ENCODE measurements at places on chromosomes 6 and 20.

- DNase-seq: no peak
Observed at GRCh38 chr20:22418738-22419137, 165.6 kb downstream of the FOXA2 start.

DNA sequence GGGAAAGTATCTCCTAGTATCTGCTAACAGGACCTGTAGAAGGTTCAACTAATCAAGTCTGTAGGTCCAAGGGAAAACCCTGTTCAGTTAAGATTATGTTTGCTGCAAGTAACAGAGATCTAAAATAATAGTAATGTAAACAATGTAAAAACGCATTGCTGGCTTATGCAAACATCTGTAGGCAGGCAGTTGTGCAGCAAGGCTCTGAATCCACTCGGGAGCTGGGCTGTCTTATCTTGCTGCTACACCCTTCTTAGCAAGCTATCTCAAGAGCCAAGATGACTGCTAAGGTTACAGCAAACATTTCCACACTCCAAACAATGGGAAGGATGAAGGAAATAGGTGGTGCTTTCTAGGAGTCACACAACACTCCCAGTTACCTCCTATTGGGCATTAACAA, 397.3 kb upstream of the NRSN1 start:
- DNase-seq: no peak

DNA sequence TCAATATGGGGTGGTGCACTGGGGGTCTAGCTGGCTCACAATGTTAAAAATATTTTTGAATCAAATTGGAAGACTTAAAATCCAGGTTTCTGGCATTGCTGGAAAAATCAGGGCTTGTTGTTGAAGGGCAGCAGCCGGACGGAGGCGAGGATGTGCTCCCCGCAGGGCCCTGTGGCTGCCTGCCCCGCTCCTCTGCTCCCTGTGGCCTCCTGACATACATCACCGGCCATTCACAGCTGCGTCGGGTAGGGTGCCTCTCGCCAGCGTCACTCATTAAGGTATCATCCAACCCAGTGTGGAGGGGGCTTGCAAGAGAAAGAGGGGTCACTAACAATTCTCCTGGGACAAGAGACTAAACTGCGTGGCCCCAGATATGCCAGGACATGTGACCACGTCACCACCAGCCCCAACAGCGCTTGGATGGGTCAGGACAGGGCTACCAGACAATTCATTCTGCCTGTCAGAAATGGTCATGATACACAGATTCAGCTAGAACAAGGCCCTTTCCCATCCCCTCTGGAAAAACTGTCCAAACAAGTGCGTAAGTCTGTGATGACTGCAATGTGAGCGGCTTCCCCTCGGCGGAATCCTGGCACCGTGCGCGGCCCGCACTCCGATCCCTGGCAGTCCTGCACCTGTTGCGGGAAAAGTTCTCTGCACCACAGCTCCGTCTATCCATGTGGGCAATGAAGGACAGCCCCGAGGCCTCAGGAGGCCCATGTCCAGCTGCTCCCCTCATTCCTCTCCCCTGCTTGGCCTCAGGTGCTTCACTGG, 12.0 kb downstream of the GATA5 start:
- DNase-seq: no peak

GRCh38 chr20:45157962-45158361, 16.7 kb upstream of the PI3 start:
- DNase-seq: no peak

DNA sequence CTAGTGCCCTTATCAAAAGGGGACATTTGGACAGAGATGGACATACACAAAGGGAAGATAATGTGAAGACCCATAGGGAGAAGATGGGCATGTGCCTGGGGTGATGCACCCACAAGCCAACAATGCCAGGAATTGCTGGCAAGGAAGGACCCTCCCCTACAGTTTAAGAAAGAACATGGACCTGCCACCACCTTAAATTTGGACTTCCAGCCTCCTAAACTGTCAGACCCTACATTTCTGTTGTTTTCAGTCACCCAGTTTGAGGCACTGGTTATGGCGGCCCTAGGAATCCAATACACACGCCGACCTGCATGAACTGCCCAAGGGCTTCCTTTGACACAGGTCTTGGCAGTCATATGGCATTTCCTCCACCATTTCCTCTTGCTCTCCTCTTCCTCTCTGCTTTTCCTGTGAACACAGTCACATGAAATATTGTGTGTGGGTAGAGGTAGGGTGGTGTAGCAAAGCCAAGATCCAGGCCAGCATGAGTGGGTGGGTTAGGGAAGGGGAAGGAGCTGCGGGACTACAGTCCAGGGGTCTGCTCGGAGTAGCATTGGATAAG, 115.6 kb downstream of the ZDHHC14 start:
- DNase-seq: no peak

GRCh38 chr6:166307082-166308032, 835 bp downstream of the PRR18 start:
- peak; percentile 20 for DNase-seq

GRCh38 chr6:163876391-163876790, 461.9 kb downstream of the QKI start:
- DNase-seq: no peak

GRCh38 chr6:148392671-148393070, 50.0 kb downstream of the SASH1 start:
- no peak for DNase-seq

GRCh38 chr6:148808786-148809304, 62.0 kb downstream of the UST start:
- no peak for DNase-seq

GRCh38 chr6:158778005-158778527, 41.1 kb downstream of the EZR start:
- no peak for DNase-seq

DNA sequence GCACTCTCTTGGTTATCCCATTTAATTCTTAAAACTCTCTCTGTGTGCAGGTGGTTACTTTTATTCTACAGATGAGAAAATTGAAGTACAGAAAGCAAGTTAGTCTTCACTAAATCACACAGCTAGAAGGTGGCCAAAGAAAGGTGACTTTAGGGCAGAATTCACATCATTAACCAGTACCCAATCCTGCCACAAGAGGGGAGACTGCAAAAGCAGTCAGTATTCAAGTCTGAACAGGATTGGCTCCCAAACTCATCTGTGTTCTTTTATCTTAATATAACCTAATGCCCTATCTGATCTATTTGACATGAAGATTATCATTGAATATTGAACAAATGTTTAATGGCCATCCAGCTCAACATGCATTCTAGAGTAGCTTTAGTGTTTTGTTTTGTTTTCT, 225.3 kb upstream of the FAM83B start:
- DNase-seq: peak; percentile 11

DNA sequence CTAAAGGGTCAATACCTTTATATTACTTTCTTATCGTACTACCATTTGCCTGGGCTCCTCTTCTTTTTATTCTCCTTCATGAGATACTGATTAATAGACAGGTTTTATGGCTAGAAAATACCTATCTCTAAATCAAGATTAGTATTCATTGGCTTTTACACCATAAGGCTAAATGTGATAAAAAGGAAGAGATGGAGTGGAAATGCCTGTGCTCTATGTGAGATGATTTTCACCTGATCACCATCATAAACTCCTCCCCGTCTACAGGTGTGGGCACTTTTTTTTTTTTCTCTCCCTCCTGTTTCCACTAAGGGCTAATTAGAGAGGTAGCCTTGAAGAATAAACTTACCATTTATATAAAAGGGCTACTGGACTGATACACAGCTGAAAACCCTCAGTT, at the start of gene GLYATL3:
Gene GLYATL3 (plus strand): TSS at position 301 of the 400 bp plus-strand sequence. CDS start 12,068 bp downstream, outside the sequence.
- DNase-seq: no peak

DNA sequence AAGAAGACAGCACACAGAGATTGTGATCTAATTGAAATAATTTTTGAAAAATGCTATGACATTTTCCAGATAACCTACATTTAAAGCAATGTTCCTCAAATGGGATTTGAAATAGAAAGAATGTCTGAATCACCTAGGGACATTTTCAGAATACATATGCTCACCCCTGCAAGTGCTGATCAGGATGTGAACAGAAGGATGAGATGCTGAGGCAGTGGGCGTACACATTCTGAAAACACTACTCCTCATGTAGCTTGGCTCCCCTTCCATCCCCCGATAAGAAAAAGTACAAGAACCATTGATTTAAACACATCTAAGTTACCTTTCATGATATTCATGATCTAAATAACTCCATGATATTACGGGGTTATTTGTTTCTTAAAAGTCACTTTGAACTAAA, 29.9 kb upstream of the HINT3 start:
- DNase-seq: no peak

DNA sequence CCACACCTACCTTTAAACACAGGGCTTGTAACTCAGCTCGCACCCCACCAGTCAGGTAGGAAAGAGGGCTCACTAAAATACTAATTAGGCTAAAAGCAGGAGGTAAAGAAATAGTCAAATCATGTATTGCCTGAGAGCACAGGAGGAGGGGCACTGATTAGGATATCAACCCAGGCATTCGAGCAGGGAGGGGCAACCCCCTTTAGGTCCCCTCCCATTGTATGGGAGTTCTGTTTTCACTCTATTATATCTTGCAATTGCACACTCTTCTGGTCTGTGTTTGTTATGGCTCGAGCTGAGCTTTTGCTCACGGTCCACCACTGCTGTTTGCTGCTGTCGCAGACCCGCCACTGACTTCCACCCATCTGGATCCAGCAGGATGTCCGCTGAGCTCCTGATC, 657.2 kb downstream of the PRIM2 start:
- DNase-seq: no peak

DNA sequence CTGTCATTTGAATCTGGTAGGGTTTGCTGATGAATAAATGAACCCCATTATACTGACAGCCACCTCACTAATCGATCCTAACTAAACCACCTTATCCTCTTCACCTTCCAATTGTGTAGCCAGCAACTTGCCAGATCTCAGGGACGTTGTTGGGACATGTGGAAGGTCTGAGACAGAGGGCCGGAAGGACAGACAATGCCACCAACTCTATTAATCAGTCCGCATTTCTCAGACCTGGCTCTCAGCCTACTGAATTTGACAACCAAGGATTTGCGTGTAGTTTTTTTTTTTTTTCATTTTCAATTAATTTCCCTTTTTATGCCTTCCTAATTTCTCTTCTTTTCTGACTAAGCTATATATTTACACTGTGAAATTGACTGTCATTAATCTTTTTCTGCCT, 122.5 kb downstream of the CARMIL1 start:
- no peak for DNase-seq

GRCh38 chr6:2917801-2918445, 14.8 kb upstream of the SERPINB9 start:
- DNase-seq: no peak

DNA sequence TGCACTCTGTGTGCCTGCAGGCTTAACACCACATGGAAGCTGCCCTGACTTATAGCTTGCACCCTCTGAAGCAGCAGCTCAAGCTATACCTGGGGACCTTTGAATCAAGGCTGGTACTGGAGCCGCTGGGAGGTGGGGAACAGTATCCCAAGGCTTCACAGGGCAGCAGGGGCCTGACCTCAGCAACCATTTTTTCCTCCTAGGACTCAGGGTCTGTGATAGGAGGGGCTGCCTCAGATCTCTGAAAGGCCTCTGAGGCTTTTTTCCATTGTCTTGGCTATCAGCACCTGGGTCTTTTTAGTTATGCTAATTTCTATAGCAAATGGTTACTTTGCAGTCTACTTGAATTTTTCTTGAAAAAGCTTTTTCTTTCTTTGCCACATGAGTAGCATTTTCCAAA, 80.2 kb upstream of the OPRM1 start:
- no peak for DNase-seq

GRCh38 chr6:2480267-2480966, 235.0 kb upstream of the GMDS start:
- DNase-seq: peak; percentile 73

DNA sequence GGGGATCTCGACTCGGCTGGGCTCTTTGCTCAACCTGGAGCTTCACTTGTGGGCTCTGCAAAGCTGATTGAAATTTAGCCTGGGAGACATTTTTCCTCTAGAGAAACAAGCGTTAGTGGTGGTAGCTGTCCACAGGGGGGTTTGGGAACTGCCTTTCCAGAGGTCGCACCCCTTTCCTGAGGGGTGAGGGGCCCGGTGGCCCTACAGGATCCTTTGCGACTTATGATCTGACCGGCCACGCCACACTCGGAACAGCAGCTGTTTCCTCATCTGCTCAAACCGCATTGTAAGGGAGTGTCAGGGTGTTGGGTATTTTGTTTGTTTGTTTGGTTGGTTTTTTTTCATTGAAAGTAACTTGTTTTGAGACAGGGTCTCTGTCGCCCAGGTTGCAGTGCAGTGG, 21.0 kb downstream of the PNLDC1 start:
- no peak for DNase-seq

DNA sequence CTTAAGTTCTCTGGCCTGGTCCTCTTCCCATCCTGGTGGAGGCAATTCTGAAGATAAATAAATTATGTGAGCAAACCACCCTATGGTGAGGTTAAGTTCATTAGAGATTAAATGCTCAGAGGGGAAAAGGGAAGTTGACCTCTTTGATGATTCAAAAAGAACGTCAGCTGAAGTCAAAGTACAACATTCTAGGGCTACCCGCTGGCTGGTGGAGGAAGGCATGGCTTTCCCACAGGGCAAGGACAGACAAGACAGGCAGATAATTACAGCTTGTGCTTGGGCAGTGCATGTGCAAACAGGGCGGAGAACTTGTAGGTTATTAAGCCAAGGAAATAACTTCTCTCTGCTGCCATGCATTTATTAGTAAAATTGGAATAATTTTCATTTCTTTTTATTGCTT, 91.0 kb upstream of the SLC24A3 start:
- no peak for DNase-seq

DNA sequence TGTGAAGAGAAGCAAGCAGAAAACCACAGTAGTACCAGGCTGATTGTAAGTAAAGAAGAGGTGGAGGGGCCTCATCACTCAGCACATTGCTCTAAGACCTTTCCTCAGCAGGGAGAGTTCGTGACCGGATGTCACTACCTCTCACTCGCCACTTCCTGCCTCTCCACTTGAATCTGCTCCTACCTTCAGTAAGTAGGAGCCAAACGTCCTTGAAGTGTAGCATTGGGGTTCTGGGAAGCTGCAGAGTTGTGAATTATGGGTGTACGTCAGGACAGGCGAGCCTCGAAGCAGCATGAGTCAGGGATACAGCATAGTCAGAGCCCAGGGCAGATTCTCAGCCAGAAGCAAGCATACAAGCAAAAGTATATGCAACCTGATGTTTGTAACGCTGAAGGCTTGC, 224.9 kb downstream of the PHACTR1 start:
- no peak for DNase-seq

- no peak for DNase-seq
Observed at GRCh38 chr20:44074252-44075151, 112.5 kb downstream of the JPH2 start.

- DNase-seq: no peak
Observed at GRCh38 chr6:52389264-52389625, 27.3 kb downstream of the PAQR8 start.

DNA sequence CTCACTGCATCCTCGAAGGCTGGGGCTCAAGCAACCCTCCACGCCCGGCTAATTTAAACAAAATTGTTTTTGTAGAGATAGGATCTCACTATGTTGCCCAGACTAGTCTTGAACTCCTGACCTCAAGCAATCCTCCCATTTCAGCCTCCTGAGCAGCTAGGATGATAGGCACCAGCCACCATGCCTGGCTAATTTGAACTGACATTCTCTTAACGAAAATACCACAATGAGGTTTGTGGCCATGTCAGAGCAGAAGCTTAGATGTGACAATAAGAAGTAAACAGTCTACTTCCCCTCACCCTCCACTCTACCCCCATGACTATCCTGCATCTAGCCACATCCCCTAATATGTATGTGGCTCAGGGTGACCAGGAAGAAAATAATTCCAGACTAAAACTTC, 74.8 kb upstream of the PLCB4 start:
- no peak for DNase-seq

GRCh38 chr6:3088968-3089367, 20.7 kb downstream of the RIPK1 start:
- no peak for DNase-seq
